AG04449 (cell line): ENCODE measurements at places on chromosomes 16 and 17.

GRCh38 chr17:6075050-6075449 lies 4.9 kb downstream of the WSCD1 start:
- DNase-seq, result no peak

DNA sequence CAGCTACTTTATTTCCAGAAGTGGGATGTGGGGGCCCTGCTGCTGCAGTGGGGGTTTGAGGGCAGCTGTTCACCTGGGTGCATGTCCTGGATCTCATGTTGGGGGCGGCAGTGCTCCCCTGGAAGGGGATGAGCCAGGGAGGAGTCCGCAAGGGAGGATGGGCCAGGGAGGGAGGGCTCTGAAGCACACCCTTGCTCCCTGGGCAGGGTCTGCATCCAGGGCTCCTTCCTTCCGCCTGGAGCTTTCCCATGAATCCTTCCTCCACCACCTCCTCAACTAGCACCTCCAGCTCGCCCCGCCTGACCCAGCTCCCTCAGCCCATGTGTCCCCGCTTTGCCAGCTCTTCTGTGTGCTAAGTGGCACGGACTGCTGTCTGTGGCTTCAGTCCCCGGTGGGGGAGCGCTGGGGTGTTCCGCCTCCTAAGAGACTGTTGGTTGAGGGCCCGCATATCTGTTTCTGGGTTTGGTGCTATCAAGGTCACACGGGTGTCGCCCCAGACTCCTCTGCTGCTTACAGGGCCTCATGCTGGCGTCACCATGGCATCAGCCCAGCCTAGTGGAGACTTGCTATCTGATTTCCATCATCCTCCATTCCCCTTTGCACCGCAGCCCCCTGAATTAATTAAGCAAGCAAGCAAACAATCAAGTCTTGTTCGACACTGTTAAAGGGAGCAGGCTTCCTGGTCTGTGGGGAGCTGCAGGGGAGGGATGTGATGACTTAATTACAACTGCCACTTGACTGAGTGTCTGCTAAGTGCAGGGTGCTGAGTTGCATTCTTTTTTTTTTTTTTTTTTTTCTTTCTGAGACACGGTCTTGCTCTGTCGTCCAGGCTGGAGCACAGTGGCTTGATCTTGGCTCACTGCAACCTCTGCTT lies 71.8 kb downstream of the PRKCA start:
- DNase-seq, result no peak

GRCh38 chr16:81463296-81463890 lies 18.8 kb downstream of the CMIP start:
- DNase-seq, result no peak

GRCh38 chr17:77068915-77069314 lies 71.9 kb upstream of the SEC14L1 start:
- DNase-seq, result no peak

- no peak for DNase-seq
These were observed 353.3 kb downstream of the SEC14L1 start for GRCh38 chr17:77493901-77494663.

- no peak for DNase-seq
These were observed 37.9 kb upstream of the SMIM36 start for GRCh38 chr17:55549140-55549539.

DNA sequence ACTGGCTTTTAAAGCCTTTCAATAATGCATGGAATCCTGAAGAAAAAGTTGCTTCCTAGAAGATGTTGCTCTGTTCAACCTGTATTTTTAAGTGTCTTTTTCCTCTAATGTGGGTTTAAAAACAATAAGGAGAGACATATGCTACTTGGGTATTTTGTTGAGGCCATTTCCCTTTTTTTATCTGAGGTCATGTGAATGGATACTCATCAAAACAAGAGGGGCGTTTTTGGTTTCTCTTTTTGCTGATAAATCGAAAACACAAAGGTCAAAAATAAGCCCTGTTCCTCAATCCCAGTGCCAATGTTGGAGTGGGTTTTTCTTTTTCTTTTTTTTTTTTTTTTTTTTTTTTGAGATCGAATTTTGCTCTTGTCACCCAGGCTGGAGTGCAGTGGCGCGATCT lies 468.0 kb upstream of the RBFOX1 start:
- DNase-seq, result no peak

- no peak for DNase-seq
These were observed 20.6 kb upstream of the SNTB2 start for GRCh38 chr16:69166221-69166833.

GRCh38 chr17:63785556-63785955 lies 11.6 kb downstream of the DDX42 start:
- no peak for DNase-seq

DNA sequence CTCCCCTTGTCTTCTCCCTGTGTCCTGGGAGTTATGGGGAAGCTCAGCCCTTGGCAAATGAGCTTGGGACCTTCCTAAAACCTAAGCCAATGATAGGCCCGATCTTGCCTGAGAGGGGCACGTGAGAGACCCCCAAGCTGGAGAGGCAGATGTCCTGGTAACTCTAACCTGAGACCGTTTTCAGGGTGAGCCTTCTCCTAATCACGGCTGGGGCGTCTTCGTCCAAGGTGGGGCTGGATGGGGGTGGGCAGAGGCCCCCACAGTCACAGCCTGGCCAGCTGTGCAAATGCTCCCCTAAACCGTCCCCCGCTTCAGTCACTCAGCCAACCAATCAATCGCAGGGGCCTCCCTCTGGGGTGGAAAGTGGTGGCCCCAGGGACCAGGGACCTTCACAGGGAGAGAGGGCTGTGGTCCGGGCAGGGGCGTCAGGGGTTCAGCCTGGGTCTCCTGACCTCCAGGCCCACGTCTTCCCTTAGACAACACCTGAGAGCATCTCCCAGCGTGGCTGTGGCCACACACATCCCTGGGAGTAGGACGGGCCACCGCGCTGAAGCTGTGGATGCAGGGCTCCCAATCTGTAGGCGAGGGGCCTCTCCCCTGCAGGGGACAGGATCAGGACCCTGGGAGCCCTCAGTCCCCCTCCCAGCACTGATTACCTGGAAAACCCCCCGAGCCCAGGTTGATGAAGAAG lies 30.6 kb downstream of the ACTG1 start:
- no peak for DNase-seq

GRCh38 chr16:11194913-11195312 lies 61.1 kb downstream of the SOCS1 start:
- DNase-seq, result no peak

GRCh38 chr16:11084484-11084875 lies 140.1 kb downstream of the CLEC16A start:
- no peak for DNase-seq

- no peak for DNase-seq
These were observed 91.3 kb upstream of the FBXO47 start for GRCh38 chr17:39058524-39058923.

DNA sequence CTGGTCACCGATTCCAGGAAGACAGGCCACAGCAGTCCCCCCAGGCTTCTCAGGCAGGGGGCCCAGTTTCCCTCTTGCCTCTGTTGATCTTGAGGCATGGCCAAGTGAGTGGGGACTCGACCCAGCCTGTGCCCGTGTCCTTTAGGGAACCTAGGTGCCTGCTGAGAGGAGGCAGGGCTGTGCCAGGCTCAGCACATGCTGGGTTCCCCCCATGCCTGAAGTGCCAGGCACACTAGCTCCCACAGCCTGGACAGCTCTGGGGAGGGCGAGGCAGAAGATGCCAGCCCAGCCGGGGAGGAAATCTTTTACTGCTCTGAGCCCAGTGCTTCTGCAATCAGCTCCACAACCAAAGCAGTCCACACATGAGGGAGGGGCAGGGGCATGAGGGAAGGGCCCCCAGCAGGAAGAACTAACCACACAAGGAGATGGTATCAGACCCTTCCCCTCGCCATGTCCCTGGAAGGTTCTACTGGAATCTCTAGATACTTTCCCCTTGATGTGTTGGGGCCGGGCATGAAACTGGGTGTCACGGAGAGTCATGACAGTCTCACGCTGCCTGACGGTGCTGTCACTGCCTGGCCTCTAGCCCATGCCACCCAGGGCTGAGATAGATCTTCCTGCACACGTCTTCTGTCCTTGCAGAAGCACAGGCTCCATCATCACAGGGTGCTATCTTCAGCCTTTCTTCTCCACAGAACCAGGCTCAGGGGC lies 25.5 kb downstream of the MYO18A start:
- no peak for DNase-seq

DNA sequence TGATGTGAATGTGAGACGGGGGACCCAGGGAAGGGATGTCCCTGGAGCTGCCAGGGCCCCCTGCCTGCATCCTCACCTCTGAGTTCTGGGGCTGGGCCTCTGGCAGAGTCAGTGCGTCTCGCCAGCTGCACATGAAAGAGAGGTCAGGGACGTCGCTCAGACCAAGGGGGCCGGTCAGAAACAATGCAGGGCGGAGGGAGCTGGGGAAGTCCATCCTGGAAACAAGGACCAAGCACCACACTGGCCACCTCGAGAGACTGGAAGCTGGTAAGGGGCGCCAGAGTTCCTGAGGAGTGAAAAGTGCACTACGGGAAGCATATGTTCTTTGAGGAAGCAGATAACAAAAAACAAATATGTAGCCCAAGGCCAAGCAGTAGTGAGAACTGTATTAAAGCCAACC lies 2.1 kb downstream of the TAF1C start:
- DNase-seq, result no peak

DNA sequence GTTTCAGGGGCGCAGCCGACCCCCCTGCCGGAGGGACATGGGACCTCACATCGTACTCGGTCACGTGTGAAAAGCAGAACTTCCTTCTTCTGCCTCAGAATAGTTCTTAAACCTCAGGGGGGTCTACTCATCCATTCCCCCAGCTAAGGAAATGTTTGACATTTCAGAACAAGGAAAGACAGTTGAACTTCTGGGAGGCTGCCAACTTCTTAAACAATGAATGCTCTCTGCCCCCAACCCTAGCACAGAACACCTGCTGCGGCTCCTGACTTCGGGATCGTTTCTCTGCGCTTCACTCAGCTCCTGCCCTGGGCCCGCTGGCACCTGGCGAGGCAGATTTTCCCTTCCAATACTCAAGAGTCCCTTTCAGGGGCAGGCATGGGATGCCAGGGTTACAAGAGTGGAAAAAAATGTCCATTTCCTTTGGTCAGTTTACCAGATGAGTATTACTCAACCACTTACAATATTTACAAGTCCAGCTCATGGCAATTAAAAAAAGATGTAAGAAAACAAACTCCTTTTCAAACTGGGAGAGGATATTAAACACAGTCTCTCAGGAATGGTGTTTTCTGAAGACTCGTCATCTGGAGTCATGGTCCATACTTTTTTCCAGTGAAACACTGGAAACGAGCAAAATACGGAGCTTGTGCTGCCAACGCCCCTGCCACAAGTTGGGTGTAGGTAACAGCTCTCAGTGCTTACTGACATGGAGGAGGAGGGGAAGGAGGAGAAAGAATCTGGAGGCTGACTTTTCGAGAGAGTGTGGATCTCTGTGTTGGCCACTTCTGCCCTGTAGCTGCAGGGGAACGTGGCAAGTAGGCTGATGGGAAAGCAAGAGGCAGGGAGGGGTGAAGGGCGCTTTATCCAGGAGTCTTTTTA lies 235.7 kb downstream of the NTN1 start:
- DNase-seq, result no peak
